ENCODE measurements at places on chromosomes 11 and 22.

DNA sequence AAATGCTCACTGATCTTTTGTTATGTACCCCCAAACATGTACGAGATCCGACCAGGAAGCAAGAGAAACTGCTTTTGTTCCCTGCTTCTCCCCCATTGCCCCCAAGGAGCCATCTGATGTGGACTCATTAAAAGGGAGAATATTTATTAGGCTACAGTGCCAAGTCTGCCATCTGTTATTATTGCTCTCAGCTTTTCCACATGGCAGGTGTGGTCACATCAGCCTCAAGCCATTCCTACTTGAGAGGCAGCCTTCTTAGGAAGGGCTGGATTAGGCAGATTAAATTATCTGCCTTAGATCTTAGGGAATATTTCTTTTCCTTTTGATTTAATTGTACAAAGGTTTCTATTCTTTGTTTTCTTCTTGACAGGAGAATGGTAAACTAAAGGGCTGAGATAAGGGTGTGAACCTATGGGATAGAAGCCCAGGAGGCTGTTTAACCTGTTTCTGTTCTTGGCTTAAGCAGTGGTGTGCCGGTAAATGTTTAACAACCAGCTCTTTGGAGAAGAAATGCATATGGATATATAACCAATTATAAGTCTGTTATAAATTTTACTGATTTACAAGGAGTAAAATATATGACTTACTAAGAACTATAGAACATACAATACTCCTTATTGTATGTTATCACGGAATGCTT, 88.8 kb downstream of the PDHX start:
- no peak for DNase-seq

DNA sequence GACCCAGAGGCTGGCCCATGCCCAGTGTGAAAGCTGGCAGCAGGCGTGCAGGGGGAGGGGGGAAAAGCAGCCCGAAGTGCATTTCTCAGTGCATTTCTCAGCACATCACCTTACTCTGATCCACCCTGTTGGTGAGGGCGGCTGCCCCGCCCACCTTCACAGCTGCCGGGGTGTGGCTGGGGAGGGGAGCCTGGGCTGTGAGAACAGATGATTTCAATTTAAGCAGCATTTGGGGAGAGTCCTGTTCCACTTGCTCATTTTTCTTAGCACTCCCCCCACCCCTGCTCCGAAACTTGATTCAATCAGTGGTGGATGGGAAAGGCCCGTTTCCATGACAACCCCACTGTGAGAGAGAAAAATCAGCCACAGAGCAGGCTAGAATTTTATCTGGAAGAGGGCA, 84.8 kb downstream of the SNX19 start:
- DNase-seq = no peak

DNA sequence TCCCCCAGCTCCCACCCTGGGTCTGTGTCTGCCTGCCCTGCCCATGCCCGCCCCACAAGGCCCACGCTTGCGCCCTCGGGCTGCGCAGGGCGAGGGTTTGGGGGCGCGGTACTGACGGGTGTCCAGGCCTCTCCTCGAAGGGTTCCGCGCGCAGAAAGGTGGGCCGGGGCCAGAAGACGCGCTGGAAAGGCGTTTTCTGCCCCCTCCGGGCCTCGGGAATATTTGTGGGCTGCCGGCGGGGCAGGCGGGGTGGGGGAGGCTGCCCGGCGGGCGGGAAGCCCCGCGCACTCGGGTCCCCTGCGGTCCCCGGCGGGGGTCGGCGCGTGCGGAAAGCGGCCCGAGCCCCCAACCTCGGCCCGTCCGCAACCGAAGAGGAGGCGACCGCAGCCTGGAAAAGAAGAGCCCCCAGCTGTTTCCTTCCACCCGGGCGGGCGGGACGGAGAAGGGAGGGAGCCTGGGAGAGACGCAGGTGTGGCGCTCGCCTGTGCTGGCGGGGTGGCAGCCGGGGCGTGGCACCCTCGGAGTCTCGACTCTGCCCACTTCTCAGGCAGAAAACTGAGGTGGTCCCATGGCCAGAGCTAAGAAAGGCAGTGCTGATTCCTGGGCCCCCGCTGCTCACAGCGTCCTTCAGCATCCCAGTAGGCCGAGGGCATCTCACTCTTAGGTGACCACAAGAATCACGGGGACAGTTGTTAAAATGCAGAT, 59.0 kb downstream of the THAP12 start:
- no peak for DNase-seq

- DNase-seq = no peak
Observed at GRCh38 chr11:68002575-68002937, 1.3 kb downstream of the UNC93B1 start.

DNA sequence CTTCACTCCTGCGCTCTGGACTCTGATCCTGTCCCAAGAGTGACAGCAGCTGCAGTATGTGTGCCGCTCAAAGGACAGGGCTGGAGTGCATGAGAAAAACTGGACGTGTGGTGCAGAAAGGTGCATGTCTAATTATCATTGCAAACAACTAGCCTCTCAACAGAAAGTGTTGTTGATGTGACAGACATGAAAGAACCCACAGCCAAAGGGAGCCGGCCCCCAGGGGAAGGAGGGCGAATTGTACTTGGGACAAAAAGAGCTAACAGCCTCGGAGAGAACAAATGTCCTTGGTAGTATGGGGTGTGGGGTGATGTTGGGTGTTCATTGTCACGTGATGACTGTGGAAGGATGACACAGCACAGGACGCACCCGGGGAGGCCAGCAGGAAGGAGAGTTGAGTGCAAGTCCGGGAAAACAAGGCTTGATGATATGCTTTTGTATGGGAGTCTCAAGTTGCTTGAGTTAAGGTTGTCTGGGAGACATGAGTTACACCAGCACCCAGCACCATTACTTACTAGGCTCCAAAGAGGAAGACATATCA, 325.5 kb downstream of the NTM start:
- DNase-seq = no peak

- no peak for DNase-seq
Observed at GRCh38 chr11:256952-257737, 20.4 kb downstream of the PSMD13 start.

GRCh38 chr11:39541945-39542351, 1917.5 kb downstream of the LRRC4C start:
- no peak for DNase-seq

- DNase-seq = no peak
Observed at GRCh38 chr22:35663371-35663770, 15.1 kb downstream of the APOL6 start.

- DNase-seq = no peak
Observed at GRCh38 chr11:1373536-1374214, 16.1 kb upstream of the BRSK2 start.

- DNase-seq = no peak
Observed at GRCh38 chr22:30822216-30823014, 127.7 kb downstream of the OSBP2 start.

All from head of caudate nucleus (tissue), 42 donors.